ENCODE measurements at places on chromosomes 3 and 15.

- peak; percentile 35 for DNase-seq
Observed at GRCh38 chr3:193909387-193909786, 226.6 kb upstream of the HES1 start.

GRCh38 chr15:73919706-73920105, 6.6 kb upstream of the LOXL1 start:
- no peak for DNase-seq

DNA sequence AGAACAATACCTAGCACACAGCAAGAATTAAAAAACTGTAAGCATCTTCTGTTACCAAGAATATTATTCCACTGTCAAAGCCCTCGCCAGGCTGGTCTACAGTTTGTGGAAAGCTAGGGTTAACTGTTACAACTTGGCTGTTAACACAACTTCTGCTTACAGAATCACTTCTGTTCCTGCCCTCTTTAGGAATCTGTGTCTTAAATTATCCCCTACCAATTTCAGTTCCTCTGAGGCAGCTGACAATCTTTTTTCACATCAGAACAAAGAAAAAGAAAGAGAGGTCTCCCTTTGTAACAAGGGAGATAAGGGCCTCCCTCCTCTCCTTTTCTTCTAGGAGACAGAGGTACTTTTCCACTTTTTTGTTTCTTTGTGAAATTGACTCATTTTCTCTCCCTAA, 188.9 kb downstream of the FMN1 start:
- no peak for DNase-seq

DNA sequence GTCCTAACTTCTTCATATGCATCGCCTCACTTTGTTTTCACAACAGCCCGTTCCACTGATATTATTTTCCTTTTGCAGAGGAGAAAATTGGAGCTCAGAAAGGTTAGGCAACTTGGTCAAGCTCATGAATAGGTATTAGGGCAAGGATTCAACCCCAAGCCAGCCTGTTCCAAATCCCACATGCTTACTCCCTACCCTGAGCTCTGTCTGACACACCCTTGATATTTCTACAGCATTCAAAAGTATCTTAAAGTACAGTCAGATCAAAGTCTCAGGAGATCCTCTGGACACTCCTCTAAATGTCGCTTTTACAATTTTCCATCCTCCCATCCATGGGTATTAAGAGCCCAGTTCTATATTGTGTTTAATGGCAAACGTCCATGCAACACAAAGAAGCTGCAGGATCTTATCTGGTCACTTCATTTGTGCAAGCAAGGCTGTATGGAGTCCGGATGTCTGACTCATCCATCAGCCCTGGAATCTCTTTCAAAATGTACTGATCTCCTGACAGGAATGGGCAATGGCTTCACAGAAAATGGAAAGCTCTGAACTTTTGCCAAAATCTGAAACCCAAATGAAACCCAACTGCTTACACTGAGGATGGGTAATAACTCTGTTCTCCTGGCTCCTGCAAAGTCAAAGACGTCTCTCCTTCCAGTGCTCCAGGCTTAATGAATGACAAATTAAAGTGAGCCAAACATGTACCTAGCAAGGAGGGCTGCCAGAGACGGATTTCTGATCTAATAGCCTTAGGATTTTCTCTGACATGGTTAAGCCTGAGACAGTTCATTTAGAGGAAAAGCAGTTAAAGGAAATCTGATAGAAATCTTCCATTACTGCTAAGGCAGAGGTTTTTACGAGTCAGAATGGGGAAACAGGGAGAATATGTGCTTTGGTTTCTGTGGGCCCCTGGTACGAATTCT, 230.9 kb upstream of the RORA start:
- no peak for DNase-seq

GRCh38 chr3:152284906-152285305, 16.2 kb downstream of the MBNL1 start:
- no peak for DNase-seq

DNA sequence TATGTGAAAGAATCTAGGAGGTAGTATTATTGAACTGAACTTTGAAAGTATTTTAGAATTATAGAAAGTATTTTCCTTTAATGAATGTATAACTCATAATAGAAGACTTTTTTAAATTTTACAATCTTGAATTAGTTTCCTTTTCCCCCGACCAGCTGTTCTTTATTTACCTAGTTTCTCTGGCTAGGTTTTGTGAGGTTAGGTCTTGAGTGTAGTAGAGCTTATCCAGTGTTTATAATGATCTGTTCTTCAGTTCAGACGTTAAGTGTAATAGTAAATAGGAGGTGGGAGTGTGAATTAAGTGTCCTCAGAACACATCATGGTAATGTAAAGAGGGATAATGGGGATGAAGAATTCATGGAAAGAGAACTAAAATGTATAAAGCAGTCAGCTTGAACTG, 93.8 kb downstream of the MYRIP start:
- DNase-seq, result no peak

DNA sequence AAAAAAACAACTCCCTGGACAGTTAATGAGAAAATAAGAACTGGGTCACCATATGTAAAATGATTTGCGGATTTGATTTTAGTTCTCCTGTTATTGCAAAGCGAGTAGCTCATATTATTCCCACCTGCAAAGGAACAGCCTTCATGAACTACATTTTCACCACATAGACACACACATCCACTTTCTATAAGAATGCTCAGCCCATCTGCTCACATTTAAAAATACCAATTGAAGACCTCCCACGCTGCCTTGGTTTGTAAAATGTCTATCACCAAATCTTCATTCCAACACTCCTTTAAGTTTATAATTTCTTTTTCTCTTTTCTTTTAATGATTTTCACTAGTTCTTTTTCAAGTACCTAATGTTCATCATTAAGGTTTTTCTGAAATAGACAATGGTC, 148.6 kb downstream of the FGF12 start:
- DNase-seq, result no peak

DNA sequence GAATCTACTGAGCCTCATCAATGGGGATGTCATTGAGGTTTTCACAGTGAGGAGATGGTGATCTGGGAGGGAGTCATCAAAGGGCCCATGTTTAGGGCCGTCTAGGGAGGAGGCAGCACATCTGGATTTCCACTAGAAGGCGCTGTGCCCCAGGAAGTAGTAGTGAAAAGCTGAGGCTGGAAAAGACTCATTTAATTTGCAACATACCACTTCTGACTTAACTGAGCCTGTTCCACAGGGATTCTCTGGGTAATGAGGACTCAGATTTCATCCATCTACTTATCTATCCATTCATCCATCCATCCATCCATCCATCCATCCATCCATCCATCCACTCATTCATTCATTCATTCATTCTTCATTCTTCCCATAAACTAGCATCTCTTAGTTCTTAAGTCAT, 17.4 kb upstream of the SHF start:
- DNase-seq, result peak; percentile 65

- no peak for DNase-seq
Observed at GRCh38 chr3:143835312-143835711, 13.0 kb downstream of the SLC9A9 start.

GRCh38 chr3:154003649-154004048, 117.5 kb upstream of the ARHGEF26 start:
- no peak for DNase-seq

GRCh38 chr3:159416856-159417255, 571.8 kb upstream of the IL12A start:
- no peak for DNase-seq

- no peak for DNase-seq
Observed at GRCh38 chr3:109093561-109093960, 24.4 kb downstream of the MORC1 start.

DNA sequence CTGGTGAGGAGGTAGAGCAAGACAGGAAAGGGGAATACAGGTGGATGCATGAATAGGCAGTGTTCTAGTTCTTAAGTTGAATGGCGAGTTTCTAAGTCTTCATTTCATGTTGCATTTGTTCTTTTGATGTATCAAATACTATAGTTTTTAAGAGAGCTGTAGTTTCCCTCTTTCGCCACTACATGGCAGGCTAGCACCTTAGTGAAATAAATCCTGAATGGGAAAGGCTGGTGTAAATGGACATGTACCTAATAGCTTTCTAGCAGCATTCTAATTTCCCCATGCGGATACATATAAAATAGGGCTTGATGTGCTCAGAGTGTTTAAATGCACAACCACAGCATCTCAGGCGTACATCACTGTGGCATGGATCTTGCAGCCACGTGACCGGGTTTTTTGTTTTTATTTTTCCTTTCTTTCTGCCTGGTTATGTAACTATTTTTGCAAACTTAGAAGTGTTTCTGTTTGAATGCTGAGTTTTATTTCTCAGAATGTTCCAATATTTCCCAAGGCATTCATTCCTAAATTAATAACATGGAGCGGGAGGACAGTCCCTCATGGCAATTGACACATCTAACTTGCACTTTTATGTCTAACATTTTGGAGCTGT, 23.5 kb upstream of the CLN6 start:
- no peak for DNase-seq

- no peak for DNase-seq
Observed at GRCh38 chr3:138761002-138761401, 73.7 kb downstream of the PIK3CB start.

DNA sequence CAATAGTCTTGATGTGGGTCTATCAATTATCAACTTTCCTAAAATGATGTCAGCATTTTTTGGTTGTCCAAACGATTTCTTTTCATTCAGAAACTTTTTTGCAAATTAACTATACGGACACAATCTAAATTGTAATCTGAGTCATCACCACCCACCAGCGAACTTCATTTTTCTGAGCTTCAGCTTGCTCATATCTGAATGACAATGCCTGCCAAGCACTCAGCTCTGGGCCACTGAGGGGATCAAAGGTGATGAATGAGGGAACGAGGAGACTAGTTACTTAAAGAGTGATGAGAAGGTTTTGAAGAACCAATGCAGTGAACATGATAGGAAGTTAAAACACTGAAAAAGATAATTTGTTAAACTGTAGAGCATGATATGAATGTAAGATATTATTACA, 14.9 kb upstream of the TBC1D23 start:
- no peak for DNase-seq

GRCh38 chr3:105429034-105429762, 62.5 kb downstream of the ALCAM start:
- no peak for DNase-seq
